ENCODE measurements at places on chromosomes 7 and 10.

GRCh38 chr10:24360282-24361127 is 151.6 kb downstream of the KIAA1217 start:
- DNase-seq, result no peak

DNA sequence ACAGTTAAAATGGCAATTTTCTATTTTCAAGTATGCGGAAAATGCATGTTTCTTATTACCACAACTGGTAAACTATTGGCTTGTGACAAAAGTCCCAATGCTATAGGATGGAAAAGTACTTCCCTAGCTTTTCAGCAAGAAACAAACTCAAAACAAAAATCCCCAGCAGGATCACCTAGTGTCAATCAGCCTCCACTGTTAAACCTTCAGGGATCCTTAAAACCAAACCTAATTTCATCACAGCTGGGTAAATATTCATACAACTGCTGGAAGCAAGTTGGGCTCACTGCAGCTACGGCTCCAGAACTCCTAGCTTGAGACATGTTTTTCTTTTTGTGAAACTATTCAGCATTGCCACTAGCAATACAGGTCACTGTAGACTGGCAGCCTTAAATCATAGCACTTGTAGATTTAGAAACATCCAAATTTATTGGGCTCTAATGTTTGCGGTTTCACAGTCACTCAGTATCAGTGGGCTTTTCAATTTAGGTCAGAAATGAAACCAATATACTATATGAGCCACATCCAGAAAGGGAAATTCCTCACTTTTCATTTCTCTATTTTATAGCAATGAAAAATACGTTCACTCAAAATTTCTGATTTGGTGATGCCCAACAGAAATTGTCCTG is 145.2 kb upstream of the ANK3 start:
- DNase-seq, result no peak

- DNase-seq, result no peak
Observed at GRCh38 chr10:52387744-52388143, 73.7 kb downstream of the DKK1 start.

GRCh38 chr7:132004529-132004928 is 448.1 kb upstream of the PODXL start:
- no peak for DNase-seq

DNA sequence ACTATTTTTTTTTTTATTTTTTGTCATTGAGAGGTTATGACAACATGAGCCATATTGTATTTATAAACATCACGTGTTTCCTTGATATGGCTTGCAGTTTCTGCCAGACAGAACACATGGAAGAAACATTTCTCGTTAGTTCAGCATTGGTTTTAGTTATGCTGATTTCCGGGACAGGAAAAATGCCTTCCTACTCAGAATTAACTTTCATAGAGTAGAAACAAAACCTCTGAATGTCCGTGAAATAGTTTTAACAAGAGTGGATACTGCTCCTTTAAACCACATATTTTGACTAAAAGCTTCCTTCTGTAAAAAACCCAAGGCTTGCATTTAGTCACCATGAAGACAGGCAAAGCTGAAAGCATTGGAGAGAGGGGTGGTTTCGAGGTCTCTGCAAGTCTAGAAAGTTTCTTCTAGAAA is 240.4 kb downstream of the KIAA1217 start:
- DNase-seq, result no peak

DNA sequence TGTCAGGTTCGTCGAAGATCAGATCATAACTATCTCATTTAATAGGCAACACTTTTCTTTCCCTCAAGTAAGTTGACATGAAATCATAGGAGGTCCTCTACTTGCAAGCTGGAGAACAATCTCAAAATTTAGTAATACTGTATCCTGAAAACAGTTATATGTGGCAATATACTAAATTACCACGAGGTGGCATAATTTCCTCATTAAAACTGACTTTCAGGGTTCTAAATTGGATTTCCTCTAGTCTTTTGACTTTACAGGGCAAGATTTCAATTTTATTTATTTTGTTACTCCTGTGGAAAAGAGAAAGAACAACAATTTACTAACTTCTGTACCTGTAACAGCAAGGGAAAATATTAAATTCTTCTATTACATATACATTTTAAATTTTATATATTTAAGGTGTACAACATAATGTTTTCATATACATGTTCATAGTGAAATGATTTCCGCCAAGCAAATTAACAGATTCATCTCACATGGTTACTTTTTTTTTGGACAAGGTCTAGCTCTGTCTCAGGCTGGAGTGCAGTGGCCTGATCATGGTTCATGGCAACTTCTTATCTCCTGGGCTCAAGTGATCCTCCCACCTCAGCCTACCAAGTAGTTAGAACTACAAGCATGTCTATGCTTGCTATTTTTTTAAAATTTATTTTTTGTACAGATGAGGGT is 53.4 kb upstream of the CYP2C18 start:
- DNase-seq, result no peak

DNA sequence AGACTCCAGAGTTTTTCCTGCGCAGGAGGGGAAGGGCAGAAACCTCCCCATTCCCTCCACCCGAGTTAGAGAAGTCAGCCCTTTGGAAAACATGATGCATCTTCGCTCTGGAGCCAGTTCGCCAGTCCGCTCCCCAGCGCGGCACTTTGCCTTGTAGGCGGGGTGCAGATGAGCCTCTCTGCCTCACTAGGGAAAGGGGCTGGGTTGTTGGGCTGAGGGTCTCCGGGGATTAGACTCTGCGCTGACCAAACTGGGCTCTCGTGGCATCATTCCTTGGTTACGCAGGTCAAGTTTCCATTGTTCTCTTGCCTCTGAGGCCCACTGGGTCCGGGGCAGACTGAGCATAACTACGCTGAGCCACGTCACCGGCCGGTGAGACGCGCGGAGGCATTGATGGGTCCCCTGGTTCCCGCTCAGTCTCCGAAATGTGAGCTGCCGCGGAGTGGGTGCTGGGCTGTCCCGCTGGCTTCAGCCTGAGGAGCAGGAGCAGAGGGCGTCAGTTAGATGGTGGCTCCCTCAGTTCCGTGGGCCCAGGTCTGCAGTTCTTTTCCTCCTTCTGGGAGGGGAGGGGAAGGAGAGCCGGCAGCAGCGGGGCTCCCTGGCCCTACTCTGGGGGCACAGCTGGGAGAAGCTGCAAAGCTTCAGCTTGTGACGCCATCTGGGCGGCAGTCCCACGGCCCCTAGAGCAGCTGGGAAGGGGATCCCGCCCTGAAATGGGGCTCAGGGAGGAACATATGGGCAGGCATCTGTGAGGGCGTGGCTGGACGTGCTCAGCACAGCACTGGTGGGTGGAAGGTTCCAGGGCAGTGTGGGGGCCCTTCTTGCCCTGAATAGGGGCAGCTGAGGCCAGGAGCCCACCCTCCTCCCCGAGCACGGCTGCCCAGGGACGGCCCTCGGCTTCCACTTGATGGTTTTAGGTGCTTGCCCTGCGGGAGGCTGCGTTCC is 121.3 kb upstream of the BTBD16 start:
- DNase-seq, result no peak
